Activated T-cell treated with anti-CD3 and anti-CD28 coated beads, Interleukin-2, amount 50 U/mL, for 72 hours (primary cell): ENCODE measurements at places on chromosomes 3 and 15.

DNA sequence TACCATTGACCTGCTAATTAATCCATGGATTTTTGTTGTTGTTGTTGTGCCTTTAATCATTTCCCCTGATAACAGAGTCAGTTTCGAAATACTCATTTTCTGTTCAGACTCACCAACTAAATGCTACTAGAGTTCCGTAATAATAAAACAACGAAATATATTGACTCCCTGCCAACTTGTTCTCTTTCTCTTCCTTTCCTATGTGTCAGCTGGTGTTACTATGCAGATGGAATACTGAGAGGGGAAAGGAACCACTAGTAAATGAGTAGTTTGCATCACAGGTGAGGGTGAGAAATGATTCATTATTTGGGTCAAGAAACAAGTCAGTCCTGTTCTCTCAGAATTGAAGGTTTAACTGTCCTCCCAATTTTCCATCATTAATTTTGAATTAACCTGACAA is 1027.3 kb downstream of the TUSC7 start:
- no peak for DNase-seq

- no peak for DNase-seq
Measured at GRCh38 chr3:186109897-186110803, 1.3 kb upstream of the ETV5 start.

DNA sequence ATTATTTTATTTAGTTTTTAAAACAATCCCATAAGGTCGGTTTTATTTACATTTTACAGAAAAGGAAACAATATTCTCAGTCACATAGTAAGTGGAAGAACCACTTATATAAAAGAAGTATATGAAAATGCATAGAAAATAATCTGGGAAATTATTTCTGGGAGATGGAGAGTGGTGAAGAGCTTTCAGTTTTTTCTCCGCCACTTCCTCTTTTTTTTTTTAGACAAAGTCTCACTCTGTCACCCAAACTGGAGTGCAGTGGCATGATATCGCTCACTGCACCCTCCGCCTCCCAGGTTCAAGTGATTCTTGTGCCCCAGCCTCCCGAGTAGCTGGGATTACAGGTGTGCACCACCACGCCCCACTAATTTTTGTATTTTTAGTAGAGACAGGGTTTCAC is 21.2 kb downstream of the RAD51 start:
- no peak for DNase-seq

GRCh38 chr3:43521941-43522340 is 99.9 kb downstream of the ANO10 start:
- DNase-seq, result no peak

DNA sequence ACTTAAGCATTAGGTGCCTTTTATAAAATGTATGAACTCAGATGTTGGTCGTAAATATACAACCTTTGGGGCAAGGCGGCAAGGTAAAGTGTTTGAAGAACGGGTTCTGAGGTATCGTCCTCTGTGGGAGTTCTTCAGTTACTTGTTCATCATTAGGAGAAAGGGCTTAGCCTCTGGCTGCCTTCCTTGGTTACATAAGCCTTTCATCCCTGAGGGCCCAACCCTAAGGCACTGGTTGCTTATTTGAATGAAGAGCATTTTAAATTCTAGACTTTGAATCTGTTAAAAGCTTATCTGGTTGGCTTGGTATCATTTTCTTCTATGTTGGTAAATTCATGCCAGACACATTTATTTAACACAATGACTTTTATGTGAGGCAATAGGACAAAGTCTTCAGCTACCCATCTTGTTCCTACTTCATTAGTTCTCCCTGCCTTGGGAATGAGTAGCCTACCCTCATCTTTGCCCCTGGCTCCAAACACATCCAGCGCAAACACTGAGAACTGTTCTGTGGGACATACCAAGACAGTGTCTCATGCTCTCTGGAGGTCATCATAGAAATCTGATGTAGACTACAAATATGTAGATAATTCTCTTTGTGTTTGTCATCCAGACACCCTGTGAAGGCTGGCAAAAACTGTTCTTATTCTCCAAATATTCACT is 12.4 kb upstream of the CCDC80 start:
- DNase-seq, result no peak

GRCh38 chr3:125214738-125215137 is 2.2 kb upstream of the SLC12A8 start:
- no peak for DNase-seq

DNA sequence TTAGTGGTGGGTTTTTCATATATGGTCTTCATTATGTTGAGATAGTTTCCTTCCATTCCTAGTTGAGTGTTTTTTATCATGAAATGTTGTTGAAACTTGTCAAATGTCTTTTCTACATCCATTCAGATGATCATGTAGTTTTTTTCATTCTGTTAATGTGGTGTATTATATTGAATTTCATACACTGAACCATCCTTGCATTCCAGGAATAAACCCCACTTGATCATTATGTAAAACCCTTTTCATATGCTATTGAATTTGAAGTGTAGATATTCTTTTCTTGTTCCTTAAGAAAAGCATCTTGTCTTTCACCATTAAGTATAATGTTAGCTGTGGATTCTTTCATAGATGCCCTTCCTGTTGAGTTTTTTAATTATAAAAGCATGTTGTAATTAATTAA is 42.9 kb downstream of the PIAS1 start:
- no peak for DNase-seq

GRCh38 chr3:141798448-141798845 is 35.2 kb downstream of the GRK7 start:
- no peak for DNase-seq

DNA sequence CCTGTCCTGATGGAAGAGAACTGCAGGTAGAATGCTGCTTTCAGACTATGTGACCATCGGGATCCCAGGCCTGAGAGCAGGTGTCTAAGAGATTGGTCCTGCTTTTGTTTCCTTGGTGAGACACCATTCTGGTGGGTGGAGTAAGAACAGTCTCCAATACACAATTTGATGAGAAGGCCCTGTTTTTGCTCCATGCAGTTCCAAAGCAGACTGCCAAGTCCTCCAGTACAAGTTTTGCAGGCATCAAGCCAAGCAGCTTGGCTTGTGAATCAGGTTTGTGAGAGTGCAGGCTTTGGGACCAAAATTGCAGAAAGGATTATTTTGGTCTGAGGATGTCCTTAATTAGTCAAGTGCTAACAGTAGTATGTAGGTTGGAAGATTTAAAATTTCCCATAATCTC is 381.6 kb downstream of the FOXP1 start:
- DNase-seq, result no peak

- no peak for DNase-seq
Measured at GRCh38 chr15:48355377-48355776, 24.1 kb downstream of the DUT start.

DNA sequence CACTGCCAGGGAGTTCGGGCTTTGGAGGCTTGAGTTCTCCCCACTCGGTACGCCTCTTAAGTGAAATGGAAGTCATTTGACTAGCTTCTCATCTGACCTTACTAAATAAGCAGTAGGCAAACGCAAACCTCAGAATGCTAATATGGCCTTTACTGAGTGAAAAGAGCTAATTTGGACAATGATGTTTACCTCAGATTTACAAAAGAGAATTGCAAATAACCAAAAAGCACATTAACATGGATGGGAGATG is 1.6 kb upstream of the RNU6-1 start:
- DNase-seq, result no peak

- no peak for DNase-seq
Measured at GRCh38 chr15:36185845-36186244, 393.6 kb upstream of the CDIN1 start.

- peak; percentile 52 for DNase-seq
Measured at GRCh38 chr15:85541744-85542143, 161.3 kb downstream of the AKAP13 start.

DNA sequence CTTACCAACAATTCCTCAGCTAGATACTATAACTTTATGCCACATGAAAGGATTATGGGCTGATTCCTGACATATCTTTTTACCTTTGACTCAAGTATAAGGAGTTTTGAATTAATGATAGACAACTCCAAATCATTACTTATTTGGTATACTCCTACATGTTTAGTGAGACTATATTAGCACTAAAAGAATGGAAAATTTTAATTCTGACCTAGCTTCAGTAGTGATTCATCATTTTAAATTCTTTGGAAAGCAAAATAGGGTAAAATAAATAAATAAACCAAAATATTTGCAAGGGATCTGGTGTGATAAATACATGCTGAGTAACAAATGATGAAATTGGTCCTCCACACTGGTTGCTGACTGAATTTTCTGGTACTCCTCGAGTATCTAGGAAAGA is 42.3 kb upstream of the VGLL3 start:
- no peak for DNase-seq

GRCh38 chr3:29440413-29441305 is 159.8 kb downstream of the RBMS3 start:
- DNase-seq, result no peak

- no peak for DNase-seq
Measured at GRCh38 chr3:30578479-30578878, 27.9 kb upstream of the TGFBR2 start.

GRCh38 chr15:85762039-85762755 is 32.5 kb downstream of the KLHL25 start:
- DNase-seq, result no peak
